ENCODE measurements at places on chromosomes 11 and 22.

- DNase-seq = no peak
Measured at GRCh38 chr11:130480186-130480585, 31.7 kb downstream of the ADAMTS15 start.

DNA sequence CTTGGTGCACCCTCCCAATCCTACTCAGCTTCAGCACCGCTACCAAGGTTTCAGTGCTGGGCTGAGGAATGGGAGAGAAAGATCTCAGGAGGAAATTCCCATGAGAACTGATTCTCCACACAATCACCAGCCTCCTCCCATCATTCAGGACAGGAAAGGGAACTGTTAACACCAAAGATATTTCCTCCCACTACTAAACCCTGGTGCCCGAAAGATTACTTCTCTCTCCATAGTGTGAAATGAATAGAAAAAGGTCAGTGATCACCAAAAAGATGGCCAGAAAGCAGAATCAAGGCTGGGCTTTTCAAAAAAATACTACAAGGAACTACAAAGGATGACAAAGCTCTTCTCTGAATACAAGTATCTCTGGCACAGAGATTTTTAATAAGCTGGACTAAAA lies 26.1 kb downstream of the TCIRG1 start:
- no peak for DNase-seq

- no peak for DNase-seq
Measured at GRCh38 chr22:42793848-42794405, 63.1 kb downstream of the ARFGAP3 start.

- no peak for DNase-seq
Measured at GRCh38 chr11:78427615-78428265, 10.1 kb upstream of the GAB2 start.

GRCh38 chr11:3189196-3189843 lies 24.2 kb upstream of the OSBPL5 start:
- no peak for DNase-seq

DNA sequence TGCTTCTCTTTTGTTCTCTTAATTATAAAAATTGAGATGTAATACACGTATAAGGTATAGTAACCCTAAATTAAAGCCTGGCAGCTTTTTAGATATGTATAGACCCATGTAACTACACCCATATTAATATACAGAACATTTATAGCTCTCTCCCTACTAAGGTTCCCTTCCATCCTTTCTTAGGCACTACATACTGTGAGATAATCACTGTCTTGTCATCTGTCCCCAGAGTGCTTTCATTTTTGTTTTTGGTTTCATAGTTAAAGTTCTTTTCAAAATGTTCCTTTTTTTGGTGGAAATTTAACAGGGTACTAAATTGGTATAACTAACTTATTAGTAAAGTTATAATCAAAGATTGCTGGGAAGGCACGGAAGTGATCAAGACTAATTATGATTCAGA lies 49.2 kb downstream of the MTMR3 start:
- no peak for DNase-seq

DNA sequence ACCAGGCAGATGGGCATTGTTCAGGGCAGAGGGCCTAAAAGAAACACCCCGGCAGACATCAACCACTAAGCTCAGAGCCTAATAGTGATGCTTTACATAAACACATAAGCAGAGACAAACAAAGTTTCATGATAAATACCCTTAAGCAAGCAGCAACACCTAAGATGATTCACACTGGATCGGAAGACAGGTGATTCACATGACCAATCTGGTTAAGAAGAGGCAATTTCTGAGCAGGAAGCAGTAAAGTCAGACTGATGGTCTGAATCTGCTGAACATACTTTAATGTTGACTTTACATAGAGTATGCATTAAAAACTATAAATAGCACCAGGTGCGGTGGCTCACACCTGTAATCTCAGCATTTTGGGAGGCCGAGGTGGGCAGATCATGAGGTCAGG lies 56.1 kb downstream of the SYN3 start:
- no peak for DNase-seq

DNA sequence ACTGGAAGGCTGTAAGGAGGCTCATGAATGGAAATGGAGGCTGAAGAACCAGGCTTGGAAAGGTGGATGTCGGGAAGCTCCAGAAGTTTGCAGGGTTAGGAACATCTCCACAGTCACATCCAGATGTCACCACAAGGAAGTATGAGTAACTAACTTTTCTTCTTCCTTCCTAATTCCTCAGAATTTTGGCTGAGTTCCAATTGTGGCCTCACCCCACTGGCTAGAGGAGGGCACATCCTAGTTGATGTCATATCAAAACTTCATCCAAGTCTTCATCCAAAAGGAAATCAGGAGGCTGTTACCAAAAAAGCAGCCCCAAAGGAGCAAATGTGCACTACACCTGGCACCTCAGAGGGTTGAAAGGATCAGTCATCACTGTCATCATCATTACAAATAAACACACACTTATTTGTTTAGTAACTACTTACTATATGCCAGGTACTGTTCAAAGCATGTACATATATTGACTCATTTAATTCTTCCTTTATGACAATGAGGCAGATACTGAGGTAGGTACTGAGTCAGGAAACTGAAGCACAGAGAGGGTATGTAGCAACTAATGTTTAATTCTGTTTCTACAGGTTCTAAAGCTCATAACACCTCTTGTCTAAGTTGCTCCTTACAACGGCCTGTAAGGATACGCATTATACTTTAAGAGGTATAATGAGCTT lies 7.3 kb upstream of the PTPN5 start:
- no peak for DNase-seq

Data from nephron progenitor cell (in vitro differentiated cells).